ENCODE measurements at places on chromosomes 6 and 20.

GRCh38 chr20:41029150-41029901, 704 bp downstream of the TOP1 start:
- DNase-seq = no peak

DNA sequence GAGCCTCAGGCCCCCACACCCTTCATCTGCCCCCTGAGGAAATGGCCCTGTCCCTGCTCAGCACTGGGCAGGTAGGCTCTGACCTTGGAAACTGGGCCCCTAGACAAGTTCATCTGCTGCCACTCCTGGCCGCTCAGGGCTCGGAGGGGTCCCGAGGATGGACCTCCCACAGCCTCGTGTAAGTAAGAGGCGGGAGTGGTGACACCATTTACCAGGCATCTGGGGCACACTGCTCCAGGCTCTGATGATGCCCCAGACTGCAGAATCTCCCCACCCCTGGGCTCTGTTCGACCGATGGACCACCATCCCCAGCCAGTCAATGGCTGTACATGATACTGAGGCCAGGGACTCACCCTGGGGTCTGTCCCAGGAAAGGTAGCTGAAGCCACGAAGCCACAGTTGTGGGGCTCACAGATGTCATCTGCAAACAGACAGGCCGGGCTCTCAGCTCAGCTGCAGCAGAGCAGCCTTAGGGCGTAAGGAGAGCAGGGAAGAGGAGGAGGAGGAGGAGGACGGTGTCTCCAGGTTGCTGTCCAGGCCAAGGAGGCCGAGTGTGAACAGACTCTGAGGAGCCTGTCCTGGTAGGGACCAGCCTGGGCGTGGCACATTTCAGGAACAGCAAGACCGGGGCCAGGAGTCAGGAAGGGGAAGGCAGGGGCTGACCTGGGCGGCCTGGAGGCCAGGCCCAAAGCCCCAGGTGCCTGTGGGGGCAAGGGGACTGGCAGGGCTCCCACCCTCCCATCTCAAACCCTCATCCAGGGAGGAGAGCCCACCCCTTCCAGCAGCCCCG, 300.4 kb downstream of the TAF4 start:
- no peak for DNase-seq

DNA sequence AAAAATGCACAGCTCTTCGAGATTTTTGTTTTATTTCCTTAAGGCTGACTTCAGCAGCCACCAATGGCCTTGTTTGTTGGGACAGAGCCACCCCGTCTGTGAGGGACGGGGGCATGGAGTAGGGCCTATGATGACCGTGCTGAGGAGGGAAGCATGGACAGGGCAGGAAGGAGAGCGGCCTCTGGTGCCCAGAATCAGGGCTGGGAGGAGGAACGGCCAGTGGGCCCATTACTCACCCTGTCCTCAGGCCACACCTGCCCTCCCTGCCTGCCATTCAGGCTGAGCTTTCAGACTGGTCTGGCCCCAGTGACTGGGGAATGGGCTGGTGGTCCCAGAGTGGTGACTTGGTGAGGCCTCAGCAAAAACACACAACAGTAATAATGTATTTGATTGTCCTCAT, 104.4 kb downstream of the SMOC2 start:
- no peak for DNase-seq

DNA sequence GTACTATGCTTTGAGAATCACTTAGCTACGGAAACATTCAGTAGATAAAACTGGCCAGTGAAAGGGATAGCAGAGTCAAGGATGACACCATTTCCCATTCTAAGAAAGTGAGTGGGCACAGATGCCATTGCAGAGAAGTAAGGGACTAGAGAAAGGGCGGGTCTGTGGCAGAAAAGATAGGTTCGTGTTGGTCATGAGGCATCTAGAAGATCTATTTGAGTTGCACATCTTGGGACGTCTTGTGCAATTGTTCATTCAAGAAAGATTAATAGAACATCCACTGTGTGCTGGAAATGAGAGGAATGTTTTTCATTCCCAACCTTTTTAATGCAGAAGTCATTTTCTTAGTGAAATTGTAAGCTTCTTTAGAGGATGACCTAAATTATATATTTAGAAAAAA, 161.7 kb downstream of the PLCB1 start:
- no peak for DNase-seq

DNA sequence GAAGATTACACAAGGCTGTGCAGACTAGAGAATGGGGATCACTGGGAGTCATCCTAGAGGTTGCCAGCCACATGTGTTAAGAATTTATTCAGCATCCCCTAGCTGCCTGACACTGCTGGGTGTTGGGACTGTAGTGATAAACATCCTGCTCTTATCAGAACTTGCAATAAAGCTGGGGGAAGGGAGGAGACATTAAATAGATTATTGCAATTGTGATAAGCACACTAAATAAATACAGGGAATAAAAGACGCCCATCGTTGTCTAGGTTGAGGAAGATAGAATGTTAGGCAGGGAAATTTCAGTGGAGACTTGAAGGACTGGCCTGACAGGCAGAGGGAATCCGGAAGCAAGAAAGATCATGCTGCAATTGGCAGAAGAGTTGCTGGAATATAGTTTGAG, 33.2 kb upstream of the TRAM2 start:
- no peak for DNase-seq

GRCh38 chr6:129055796-129056195, 172.9 kb downstream of the LAMA2 start:
- DNase-seq = no peak

- DNase-seq = no peak
These were observed 47.0 kb upstream of the EEF1E1 start for GRCh38 chr6:8149350-8149749.

DNA sequence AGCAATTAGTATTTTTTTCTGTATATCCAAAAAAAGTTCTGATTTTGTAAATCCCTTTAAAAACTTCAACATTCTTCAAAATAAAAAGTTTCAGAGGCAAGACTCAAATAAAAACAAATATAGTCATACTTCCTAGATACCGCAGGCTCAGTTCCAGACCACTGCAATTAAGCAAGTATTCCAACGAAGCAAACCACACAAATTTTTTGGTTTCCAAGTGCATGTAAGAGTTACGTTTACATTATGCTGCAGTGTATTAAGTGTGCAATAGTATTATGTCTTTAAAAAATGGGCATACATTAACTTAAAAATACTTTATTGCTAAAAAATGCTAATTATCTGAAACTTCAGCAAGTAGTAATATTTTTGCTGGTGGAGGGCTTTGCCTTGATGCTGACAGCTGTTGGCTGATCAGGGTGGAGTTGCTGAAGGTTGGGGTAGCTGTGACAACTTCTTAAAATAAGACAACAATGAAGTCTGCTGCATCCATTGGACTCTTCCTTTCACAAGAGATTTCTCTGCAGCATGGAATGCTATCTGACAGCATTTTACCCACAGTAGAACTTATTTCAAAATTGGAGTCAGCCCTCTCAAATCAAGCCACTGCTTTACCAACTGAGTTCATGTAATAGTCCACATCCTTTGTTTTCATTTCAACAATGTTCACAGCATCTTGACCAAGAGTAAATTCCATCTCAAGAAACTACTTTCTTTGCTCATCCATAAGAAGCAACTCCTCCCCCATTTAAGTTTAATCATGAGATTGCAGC, 46.0 kb downstream of the PHIP start:
- DNase-seq = no peak

GRCh38 chr6:167906899-167907298, 80.2 kb downstream of the AFDN start:
- no peak for DNase-seq

DNA sequence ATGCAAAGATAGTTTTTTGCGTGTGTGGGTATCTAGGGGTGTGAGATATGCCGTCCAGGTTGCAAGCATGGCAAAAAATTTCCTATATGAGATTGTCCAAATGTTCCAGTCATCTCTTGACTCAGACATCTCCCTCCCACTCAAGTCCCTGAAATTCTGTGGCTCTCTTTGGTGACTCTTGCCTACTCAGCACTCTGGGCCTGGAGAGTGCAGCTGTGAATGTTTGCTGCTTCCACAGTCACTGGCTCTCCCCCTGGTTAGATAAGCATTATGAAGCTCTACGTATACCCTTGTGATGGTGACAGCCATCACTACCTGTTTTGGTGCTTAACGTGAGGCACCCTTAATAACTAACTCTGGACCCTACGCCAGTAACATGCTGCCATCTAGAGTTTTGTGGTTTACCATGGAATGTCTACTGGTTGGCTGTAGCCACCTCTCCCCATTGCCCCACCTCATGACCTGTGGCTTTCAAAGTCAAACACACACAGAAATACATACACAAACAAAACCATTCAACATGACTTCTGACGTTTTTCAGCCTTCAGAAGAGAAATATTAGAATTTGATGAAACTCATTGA, 621.9 kb upstream of the CITED2 start:
- DNase-seq = no peak

All from vagina (tissue), 2 donors.